Activated CD4-positive, CD25-positive, alpha-beta regulatory T cell (primary cell): ENCODE measurements at places on chromosomes 12 and 14.

GRCh38 chr12:22246217-22246846 is 88.2 kb downstream of the ST8SIA1 start:
- no peak for DNase-seq

DNA sequence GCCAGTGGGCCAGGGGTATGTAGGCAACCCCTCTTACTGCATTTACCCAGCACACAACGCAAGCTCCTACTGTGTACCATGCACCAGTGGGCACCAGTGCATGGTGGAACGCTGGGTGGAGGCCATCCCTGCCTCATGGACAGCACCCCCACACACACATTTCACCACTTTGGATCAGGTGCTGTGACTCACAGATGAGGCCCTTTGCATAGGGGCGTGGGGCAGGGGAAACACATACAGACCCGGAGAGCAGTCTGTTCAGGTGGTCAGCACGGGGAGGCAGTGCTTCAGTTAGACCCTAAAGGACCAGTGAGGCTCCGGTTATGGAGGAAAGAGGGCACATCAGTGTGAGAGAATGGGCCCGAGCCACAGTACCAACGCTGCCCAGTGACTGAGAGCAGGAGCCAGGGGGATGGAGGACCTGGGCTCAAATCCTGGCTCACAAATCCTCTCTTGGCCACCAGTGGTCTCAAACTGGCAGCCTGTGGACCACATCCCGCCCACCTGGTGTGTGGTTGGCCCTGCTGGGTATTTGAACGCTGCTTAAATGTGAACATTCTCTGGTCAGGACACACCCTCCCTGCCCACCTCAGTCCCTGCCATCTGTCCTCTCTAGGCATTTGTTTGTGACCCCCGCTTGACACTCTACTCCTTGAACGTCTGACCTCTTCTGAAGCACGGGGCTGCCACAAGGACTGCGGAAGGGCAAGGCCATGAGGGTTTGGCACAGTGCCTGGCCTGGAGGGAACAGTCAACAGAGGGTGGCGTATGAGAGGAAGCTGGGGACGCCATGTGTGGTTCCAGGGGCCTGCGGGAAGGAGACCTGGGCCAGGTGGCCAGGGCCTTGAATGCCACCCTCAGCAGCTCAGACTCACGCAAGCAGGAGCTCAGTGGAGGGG is 46.7 kb downstream of the FAM222A start:
- no peak for DNase-seq

- DNase-seq = no peak
Measured at GRCh38 chr12:111409780-111410430, 4.2 kb downstream of the SH2B3 start.

- no peak for DNase-seq
Measured at GRCh38 chr12:6053541-6053940, 70.9 kb downstream of the VWF start.

GRCh38 chr12:1812650-1813302 is 7.6 kb upstream of the LRTM2 start:
- no peak for DNase-seq

DNA sequence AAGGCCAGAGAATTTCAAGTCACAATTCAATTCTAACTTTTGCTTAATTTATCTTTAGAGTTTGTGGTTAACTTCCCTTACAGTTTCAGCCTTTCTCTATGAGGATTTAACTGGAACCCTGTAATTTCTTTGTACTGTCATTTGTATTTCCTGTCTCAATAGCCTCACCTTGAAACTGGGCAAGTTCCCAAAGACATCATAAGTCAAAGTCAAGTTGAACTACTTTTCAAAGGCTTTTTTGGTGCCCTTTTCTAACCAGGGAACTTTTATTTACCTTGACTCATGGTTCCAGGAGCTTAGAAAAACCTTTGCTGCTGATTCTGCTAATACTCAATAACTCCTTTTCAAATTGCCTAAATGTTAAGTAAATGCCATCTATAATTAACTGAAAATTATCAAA is 200.8 kb upstream of the KRR1 start:
- no peak for DNase-seq

GRCh38 chr14:80291101-80291500 is 79.8 kb upstream of the DIO2 start:
- no peak for DNase-seq

- DNase-seq = no peak
Measured at GRCh38 chr14:22418631-22419030, 170.4 kb downstream of the DAD1 start.

GRCh38 chr14:90547968-90548367 is 151.1 kb downstream of the CALM1 start:
- DNase-seq = no peak

DNA sequence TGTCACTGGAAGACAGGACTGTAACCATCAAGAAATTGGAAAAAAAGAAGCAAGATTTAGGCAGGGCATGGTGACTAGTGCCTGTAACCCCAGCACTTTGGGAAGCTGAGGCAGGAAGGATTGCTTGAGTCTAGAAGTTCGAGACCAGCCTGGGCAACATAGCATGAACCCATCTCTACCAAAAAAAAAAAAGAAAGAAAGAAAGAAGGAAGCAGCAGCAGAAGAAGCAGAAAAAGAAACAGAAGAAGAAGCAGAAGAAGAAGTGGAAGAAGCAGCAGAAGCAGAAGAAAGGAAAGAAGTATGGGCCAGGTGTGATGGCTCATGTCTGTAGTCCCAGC is 30.5 kb upstream of the LGALS3 start:
- no peak for DNase-seq

GRCh38 chr14:96178461-96179321 is 25.9 kb upstream of the BDKRB2 start:
- DNase-seq = no peak
